ENCODE measurements at places on chromosomes 4 and X.

GRCh38 chr4:104490096-104490769 is 4.5 kb downstream of the CXXC4 start:
- no peak for DNase-seq

DNA sequence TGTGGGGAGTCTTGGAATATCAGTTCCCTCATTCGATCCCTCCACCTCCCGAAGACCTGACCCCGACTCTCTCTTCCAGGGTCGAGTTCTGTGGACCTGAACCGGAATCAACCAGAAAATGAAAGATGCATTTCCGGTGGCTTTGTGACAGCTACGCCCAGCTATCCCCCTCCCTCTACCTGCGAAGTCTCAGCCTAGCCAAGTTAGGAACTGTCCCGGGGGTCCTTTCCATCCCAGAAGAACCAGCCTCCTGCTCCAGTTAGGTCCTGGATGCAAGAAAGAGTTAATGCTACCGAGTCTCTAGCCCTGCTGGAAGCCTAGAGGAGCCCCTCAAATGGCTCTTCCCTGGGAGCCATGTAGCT is 13.4 kb upstream of the ETDC start:
- DNase-seq, result no peak

DNA sequence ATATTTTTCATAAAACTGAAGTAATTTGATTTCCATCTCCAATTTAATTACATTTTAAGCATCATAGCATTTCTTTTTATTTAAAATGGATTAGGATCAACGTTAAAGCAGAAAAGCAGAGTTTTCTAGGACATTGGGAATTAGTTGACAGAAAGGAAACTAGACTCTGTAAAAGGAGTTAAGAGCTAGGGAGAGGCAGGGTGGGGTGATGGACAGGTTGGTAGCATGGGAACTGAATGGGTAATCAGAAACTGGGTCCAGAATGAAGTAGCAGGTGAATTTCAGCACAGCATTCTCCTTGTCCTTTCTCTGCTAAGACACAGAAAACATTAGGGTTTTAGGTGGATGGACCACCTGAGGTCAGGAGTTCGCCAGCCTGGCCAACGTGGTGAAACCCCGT is 97.6 kb downstream of the ANAPC4 start:
- no peak for DNase-seq

DNA sequence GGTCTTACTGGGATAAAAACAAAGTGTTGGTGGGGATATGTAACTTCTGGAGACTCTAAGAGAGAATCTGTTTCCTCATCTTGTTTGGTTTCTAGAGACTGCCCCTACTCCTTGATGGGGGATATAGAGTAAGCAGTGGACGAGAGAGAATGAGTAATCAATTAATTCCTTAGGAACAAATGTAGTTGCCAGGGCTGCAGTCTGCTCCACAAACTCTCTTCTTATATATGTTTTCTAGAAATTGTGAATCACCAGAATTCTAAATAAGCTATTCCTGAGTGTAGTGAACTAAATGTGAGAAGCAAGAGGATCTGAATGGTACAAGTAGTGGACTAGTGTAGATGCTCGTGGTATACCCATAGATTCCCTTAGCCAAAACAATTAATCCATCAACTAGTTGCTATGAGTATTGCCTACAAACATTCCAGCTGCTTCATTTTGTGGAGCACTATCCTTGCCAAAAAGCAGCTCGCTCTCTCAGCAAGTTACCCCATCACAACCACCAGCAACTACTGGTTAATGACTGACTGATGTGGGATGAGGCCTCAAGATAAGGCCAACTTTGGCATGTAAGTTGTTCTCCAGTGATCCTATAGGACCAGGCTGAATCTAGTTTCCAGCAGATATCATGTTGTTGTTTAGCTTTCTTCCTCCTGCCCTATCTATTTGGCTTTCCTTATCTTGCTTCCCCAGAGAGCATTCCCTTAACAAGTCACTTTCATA is 273.0 kb downstream of the SLC7A11 start:
- DNase-seq, result no peak

GRCh38 chrX:19181345-19181744 is 59.1 kb upstream of the ADGRG2 start:
- DNase-seq, result no peak
